Stimulated activated CD4-positive, alpha-beta T cell treated with anti-CD3 and anti-CD28 coated beads, Interleukin-1b, Interleukin-23, amount 100 ng/mL, for 4 hours (primary cell): ENCODE measurements at places on chromosomes 5 and 9.

DNA sequence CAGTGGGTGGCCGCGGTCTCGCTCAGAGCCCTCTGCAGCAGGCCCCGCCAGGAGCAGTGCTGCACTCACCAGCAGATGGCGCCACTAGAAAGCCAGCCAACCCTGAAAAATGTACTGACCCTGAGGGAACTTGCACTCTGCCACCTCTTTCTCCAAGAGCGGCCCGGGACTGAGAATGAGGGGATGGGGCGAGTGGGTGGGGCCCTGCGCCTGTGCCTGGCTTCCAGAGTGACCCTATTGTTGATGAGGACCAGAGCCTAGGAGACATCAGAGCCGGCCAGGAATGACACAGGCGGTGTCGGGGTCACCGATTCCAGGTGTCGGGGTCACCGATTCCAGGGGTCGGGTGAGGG lies 2.9 kb upstream of the IL17B start:
- peak; percentile 75 for DNase-seq

GRCh38 chr5:219991-220390 lies 1.9 kb downstream of the SDHA start:
- no peak for DNase-seq

DNA sequence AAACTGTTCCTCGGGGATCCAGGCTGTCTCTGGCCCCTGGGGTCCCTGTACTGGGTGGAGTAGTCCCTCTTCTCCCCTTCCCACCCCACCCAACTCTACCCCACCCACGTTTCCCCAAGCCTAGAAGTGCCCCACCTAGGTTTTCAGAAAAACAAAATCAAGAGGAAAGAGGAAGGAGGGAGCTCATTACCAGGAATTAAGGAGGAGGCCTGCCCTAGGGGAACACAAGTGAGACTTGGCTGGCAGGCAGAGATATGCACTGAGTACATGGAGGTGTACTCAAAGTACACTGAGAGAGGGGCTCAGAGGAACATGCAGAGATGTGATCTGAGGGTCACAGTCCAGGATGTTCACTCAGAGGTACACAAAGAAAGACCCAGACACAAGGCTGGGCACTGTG lies 10.2 kb downstream of the AQP3 start:
- DNase-seq, result no peak

- DNase-seq, result no peak
These were observed 148.1 kb upstream of the DMRT1 start for GRCh38 chr9:693201-694091.

- no peak for DNase-seq
These were observed 17.3 kb downstream of the TRIM7 start for GRCh38 chr5:181187500-181188213.
